ENCODE measurements at places on chromosomes 2 and 18.

DNA sequence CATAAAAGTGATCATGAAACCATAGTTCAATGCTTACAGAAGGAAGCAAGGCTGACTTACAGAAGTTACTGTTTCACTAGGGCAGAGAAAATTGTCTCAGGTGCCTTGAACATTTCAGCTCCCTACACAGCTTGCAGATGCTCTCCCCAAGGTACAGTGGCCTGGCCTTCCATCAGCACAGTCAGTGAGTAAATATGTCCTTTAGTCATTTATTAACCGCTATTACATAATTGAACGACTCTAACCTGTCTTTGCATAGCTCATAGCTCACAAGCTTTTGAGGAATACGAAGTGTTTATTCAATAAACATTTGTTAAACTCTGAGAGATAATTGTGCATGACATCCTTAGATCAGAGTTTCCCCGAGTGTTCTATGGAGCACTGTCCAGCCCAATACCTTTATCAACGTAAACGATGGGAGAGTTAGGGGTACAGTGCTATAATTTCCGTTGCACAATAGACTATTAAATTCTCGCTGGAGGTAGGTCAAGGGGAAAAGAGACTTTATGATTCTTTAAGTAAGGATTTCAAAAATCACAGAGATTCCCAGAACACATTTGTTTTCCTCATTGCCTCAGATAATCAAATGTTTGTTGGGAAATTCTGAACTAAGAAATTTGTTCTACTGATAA, 677.8 kb downstream of the TSN start:
- no peak for DNase-seq

DNA sequence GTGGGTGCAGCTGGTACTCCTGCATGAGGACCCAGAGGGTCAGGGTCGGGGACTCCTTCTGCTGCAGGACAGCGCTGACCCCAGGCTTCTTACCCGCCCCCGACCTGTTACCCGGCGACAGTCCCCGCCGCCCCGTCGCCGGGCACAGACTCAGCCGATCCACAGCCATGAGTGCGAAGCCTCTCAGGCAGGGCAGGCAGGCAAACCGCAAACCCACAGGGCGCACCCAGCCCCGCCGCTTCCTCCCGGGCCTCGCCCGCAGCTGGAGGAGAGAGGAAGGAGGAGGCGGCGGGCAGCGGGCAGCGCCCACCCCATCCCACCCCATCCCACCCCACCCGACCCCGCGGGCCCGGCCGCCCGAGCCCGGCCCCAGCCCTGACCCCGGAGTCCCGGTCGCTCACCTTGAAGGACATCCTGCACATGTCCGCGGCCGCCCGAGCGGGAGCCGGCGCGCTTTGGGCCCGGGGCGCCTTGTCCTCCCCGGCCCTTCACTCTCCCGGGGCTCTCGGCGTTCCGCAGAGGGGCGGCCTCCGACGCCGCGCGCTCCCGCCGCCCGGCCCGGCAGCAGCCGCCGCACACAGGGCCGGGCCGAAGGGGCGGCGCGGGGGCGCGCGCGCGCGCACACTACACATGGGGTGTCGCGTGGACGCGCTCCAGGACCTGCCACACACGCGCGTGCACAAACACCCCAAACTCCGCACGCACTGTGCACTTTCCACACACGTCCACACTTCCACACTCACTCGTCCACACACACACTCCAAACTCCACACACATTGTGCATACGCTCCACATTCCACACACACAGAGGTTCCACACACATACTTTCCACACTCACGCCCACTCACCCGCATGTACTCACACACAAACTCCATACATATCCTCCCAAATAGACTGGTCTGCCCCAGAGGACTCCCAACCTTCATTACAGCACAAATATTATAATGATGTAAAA, at the start of gene ANKRD29:
Gene ANKRD29, minus strand, starts transcription at position 603 of the 955 bp plus-strand sequence. Its CDS starts 181 bp downstream, at position 422.
- peak; percentile 38 for DNase-seq

DNA sequence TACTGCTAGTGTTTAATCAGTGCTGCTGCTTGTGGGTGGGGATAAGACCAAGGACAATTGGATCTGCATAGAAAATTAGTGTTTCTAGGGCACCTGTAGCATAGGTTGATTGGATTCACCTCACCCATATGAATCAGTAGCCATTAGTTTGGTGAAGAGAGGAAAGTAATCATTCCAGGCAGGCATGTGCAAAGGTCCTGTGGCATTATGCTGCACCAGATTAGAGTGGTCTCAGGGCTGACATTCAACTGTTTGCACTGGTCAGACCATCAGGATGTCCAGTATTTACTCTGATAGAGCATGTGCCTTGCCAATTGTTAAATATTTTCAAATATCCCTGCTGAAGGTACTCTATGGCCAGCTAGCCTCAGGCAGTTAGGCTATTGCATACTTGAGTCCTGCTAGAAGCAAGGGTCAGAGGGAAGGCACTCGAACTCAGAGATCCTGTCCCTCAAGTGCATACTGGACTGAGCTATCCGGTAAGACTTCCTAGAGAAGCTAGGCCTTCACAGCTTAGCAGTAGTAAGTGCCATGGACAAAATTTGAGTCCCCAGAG, 64.7 kb downstream of the SKA1 start:
- no peak for DNase-seq

DNA sequence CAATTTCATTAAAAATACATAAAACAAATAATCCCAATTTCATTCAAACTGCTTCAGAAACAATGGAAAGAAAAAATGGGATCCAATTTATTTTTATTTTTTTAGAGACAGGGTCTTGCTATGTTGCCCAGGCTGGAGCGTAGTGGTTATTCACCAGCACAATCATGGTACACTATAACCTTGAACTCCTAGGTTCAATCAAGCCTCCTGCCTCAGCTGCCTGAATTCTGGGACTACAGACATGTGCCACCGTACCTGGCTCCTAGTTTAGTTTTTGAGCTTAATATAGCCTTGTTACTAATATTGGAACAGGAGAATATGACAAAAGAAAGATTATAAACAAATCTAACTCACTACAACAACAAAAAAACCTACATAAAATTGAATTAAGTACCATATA, 34.2 kb downstream of the SAP130 start:
- DNase-seq, result no peak

DNA sequence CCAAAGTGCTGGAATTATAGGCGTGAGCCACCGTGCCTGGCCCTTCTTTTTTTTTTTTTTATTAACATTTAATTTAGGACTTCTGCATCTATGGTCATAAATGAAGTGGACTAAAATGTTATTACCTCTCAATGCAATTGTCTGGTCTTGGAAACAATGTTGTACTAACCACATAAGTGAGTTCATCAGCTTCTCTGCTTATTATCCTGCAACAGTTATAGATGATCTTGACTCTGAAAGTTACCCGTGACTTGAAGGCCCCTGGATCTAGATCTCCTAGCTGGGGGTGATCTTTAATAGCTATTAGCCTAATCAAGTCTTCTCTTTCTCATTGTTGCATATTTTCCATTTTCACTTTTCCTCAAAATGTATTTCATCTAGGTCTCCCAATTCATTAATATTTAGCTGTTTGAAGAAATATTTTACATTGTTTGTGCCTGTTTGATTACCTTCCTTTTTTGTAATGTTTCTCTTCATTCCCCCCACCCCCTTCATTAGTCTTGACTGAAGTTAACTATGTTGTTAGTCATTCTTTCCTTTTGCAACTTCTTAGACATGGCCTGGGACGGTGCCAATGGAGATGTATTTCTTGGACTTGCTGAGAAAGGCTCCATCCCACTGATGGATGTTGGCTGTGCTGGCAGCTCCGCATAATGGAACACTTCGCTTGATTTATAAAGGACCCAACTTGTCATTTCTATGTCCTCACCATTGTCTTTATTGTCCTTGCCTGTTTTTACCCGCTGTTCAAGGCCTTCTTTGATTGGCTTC, 141.6 kb upstream of the RIOK3 start:
- DNase-seq, result no peak
